NCI-H1105 (cell line): ENCODE measurements at places on chromosomes 7 and 10.

DNA sequence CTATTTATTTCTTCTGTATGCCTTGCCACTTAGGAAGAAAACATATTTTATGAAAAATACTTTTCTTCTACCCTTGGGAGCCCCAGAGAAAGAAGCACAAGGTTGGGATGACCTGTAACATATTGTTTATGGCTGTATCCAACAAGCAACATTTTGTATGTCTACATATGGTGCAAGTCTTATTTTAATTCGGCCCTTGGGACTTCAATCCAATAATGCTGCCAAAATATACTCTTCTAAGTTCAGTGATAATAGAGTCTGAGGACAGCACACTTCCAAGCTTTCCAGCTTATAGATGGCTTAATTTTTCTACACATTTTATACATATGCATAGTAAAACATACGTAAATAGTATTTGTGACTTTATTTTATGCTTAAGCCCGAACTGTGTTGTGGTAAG, 318.5 kb upstream of the SEMA3A start:
- no peak for DNase-seq

DNA sequence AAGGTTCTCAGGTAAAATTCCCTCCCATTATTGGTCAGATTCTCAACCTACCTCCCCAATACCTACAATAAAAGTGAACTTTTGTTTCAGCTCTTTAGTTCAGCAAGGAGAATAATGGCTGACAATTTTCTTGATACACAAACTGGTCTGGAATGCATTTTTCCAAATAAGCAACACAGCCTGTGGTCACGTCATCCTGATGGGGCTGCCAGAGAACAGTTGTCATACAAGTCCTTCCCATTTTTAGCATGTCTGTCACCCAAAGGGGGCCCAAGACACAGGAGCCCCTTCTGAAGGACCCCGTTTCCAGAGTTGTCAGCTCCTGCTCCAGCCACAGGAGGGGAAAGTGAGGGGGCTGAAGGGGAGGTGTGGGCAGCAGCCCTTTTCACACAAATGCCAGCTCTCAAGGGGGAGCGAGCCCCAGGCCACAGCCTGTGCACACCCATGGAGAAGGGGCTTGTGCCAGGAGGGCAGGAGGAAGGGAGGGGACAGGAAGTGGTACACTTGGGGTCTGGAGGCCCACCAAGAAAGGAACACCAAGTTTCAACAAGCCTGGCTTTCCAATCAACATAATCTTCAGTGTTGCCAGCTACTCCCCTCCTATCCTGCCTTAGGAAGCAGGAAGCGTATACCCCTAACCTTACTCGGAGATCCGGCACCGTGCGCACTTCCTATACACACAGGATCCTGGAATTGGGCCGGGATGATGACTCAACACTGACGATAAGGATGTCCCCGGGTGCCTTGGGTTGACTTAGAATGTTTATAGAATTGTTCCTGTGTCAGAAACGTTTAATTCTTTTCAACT, 43.4 kb upstream of the PDLIM1 start:
- DNase-seq, result no peak

DNA sequence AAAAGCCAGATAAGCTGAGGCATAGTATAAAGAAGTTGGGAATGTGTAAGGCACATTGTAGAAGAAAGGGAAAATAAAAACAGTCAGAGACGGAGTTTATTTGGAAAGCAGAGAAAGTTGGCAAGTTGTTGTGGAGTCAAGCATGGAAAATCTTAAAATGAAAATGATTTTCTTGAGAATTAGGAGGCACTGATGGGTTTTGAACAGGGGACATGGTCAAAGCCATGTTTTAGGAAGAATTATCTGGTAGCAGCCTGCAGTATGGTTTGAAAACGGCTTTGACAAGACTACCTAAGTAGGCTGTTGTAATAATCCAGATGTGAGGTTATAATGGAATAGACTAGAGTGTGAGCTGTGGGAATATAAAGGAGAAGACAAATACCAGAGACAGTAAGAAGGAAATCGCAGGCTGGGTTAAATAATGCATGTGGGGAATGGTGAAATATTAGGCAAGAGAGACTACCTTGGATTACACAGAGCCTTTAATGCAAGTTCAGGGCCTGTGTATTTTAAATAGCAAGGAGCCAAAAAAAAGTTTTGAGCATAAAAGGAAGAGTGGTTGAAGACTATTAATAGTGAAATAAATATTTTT, 130.4 kb upstream of the MEOX2 start:
- no peak for DNase-seq

DNA sequence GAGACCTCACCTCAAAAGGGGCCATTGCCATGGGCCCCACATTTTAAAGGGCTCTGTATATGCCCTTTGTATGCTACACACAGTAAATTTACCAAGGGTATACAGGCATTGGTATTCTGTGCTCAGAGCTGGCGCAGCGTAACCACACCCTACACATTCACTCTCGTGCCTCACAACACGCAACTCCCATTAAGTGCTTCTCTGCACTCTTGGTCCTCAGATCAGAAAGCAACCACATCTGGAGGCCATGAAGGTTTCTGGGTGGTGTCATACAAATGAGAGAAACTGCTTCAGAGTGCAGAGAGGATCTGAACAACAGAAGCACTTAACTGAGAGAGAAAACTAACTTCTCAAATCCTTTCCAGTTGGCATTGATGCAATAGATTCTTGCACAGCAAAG, 9.4 kb upstream of the CACUL1 start:
- no peak for DNase-seq

DNA sequence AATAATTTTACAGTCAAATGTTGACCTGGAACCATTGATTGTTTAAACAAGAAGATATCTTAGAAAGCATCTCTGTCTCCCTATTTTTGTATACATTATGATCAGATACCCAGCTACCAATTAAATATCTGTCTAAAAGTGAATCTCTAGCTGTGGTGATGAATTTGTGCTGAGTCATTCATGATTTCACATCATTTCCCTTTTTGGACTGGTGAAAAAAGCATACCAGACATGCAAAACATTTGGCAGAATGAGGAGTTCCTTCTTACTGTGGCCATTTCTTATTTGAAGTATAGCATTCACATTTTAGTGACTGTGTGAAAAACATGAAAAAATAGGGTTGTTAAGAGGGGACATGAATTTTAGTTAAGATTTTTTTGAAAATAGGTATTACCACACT, 98.0 kb upstream of the GATA3 start:
- no peak for DNase-seq

- no peak for DNase-seq
Measured at GRCh38 chr7:68272507-68272906, 1275.9 kb downstream of the TYW1 start.

DNA sequence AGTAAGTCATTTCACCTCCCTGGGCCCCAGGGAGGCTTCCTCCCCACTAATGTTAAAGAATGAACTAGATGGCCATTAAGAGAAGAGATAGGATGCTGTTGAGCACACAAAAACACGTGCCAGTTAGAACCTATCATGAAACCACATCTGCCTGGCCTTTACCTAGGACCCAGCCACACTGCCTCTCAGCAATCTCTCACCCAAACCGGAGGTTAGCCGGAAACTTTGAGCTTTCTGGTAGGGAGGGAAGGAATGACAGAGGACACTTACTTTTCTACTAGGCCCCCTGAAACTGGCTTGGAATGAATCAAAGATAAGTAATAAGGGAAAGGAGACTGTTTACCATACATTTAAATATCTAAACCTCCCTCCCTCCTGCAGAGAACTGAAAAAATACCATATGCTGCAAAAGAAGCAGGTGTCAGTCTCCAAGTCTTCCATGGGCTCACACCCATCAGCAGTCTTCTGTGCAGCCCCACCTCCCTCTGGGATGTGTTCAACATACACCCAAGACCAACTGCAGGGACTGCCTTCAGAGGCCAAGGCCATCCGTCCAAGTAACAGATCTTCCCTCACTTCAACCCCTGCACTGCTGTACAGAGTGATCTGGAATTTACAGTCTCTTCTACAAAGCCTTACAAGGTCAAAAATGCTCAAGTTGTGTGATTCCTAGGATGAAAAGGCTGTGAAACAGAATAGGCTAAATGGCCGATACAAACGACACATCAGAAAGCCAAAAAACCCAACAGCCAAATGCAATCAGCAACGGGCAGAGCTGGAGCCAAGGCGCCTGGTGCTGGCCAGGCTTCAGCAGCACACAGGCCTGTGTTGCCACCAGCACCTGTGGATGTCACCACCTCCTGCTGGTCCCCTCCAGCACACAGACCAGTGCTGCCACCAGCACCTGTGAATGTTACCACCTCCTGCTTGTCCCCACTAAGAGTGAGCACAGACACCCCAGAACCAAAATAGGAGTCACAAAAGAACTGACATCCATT, 42.4 kb downstream of the SORBS1 start:
- DNase-seq, result no peak

DNA sequence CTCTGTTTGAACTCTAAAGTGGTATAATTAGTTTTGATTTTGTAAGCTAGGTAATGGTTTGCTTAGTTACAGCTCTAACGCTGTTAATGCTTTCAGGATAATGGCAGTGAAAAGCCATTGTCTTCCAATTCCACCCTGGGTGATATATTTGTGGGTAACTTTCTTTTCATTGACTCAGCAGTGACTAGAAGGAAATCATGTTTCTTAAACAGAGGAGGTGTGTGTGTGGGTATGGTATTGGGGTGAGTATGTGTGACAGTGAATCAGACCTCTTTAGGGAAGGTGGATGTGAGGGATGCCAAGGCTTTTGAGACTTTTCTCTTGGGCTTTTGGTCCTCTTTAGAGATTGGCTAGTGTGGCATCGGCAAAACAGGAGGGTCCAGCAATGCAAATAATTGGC, 13.6 kb downstream of the ENTPD7 start:
- DNase-seq, result no peak

GRCh38 chr7:42340436-42340835, 103.4 kb upstream of the GLI3 start:
- no peak for DNase-seq

- no peak for DNase-seq
Measured at GRCh38 chr7:7607010-7607409, 33.5 kb upstream of the UMAD1 start.

DNA sequence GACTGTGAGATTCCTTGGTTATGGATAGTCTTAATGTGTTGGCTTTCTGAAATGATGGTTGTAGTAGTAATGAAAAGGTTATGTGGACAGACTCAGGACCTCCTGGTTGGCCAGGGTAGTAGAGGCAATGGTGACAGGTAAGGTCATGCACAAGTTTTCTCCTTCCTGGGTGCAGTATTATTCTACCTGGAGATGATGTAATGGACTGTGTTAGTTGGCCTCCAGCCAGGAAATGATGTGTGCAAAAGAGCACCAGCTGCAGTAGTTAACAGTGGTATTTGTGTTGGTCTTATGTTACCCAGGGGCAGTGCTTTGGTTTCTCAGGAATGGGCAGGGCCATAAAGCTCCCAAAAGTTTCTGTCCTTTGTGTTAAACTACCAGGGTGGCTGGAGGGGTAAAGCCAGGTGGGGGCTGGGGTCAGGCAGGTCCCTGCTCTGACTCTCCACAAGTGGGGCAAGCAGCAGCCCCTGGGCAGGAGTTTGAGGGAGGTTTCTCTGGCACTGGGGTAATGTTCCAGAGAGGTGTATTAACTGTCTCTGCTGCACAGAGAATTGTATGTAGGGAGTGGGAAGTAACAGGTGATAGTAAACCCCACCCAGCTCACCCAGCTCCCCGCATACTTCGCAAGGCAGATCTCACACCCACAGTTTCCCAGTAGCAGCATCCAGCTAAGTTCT, 36.3 kb downstream of the GPR22 start:
- DNase-seq, result peak; percentile 82

- no peak for DNase-seq
Measured at GRCh38 chr7:73366990-73367389, 39.0 kb downstream of the FKBP6 start.

DNA sequence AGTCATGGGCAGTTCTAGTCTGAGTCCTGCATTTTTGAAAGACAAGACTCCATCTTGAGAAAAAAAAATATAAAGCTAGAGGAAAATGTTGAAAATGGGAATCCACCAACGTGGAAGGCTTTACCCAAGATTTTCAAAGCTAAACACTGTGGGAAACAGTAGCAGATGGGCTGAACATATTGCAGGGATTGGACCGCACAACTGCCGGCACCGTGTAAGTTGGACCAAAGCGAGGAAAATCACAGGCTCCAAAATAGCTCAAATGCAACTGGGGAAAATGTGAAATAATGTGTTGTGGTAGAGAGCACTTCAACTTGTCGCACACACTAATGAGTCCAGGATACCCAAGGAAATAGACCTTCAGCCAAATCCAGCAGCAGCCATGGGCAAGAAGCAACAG, 26.4 kb upstream of the ADRB1 start:
- DNase-seq, result no peak

DNA sequence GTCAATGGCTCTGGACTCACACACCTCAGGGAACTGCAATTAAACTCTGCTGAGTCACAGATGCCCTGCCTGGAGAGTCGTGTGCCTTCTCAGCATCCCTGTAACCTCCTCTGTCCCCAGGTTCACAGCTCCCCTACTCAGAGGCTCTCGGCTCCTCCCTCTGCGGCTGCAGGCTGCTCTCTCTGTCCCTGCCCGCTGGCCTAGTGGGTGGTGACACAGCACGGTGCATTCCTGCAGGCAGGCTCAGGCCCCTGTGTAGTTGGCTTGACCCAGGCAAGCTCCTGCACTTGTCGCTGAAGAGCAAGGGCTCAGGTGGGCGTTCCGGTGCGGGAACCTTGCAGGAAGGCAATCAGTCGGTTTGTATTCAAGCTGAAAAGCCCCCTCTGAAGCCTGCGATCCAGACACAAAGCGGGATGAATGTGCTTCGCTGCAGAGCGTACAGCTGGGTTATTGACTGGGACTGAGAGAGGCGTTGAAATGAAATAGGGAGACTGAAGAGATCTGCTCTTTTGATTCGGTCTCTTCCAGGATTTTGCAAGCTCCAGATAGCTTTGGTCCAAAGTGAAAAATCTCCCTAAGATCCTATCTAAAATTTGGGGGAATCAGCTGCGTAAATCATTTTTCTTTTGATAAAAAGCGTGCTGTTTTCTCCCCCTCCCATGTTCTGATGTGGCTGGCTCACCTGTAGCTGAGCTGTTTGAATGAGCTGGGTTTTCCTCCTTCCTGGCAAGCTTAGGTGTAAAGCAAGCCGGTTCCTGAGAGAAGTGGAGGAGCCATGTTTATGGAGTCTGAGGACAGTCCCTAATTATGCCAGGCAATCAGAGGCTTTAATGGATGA, 208.7 kb upstream of the PHYHIPL start:
- peak; percentile 55 for DNase-seq
